ENCODE measurements at places on chromosomes 4 and X.

GRCh38 chr4:136246876-136247275, 1285.4 kb downstream of the PCDH18 start:
- DNase-seq = no peak

- DNase-seq = no peak
Observed at GRCh38 chr4:3257556-3258482, 8.9 kb downstream of the MSANTD1 start.

DNA sequence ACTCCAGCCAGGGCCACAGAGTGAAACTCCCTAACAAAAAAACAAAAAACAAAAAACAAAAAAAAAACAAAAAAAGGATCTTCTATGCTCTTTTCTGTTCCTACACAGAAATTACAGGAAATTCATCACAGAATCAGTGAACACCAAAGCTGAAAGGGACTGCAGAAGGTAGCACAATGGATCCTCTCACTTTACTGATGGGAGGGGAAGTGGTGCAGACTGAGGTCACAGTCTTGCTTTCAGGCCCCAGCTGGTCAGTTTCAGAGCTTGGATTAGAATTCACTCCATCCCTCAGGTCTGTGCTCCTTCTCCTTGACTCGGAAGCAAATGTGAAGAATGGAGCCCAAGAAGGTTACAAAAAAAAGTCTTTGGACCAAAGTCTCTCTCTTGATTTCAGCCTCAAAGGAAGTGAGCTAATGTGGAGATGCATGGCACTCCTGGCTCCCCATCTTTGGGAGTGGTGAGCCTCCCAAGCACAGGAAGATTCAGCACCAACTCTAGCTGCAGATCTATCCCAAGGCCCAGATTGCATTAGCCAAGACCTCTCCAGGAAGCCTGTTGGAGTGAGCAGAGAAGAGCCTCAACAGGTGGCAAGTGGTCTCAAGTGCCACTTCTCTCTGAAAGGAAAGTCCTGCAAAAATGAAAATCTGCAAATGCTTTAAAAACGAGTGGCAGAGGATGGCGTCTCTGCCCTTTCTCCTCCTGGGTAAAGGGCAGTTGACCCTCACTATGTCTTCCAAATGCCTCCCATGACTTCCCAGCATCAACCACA, 176.0 kb downstream of the MAML3 start:
- no peak for DNase-seq

GRCh38 chrX:151929126-151929525, 16.4 kb downstream of the MAGEA4 start:
- DNase-seq = no peak

- DNase-seq = no peak
Observed at GRCh38 chr4:110640576-110640975, 17.7 kb upstream of the PITX2 start.

- DNase-seq = peak; percentile 12
Observed at GRCh38 chr4:48779095-48779997, 733 bp downstream of the FRYL start.

DNA sequence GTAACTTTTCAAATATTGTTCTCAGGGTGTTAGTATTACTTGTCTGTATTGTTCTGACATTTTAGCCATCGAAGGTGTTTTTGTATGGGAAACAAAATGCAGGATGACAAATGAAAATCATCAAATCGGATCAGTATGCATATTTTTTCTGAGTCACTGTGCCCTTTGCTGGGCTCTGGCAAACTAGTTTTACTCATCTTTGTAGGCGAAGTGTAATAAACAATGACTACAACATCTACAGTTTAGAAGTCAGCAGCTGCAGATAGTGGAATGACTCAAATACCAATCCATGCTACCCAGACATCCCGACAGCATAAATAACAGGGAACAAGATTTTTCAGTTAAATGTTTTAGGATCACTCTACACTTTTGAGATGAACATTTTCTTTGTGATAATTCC, 557.3 kb upstream of the TENM3 start:
- no peak for DNase-seq

DNA sequence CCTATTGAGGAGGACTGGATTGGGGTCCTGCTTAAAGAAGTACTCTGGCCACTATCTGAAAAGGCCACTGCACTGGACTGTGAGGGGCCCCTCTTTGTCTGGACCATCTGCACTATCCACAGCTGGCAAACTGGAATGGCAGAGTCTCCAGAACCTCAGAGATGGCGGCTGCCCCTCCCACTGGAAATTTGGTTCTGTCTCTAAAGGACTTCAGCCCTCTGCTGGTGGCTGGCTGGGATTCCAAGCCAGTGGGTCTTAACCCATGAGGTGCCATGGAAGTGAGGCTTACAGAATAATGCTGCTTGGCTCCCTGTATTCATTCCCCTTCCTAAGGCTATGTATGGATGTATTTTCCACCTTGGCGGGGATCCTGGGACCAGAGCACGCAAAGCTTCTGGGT, 41.6 kb upstream of the CYLC1 start:
- DNase-seq = peak; percentile 21

GRCh38 chrX:4004822-4005221, 291.4 kb upstream of the PRKX start:
- no peak for DNase-seq

GRCh38 chr4:11010624-11011023, 326.1 kb upstream of the CLNK start:
- no peak for DNase-seq

DNA sequence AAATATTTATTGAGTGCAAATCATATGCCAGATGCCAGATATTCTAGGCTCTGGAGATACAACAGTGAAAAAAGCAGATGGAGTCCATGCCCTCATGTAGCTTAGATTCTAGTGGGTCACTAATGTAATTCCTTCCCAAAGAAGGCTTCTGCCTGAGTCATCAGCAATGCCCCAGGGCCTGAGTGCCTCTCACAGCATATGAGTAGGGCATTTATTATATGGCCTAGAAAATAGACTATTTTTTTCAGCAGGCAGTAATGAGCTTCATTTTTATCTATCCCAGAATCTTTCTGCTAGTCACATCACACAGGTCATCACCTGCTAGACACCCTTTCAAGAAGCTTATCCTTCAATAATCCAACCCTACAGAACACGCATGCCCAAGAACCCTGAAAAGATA, 22.3 kb downstream of the TMEM31 start:
- DNase-seq = no peak

GRCh38 chrX:119398587-119398973, 556 bp upstream of the SLC25A43 start:
- no peak for DNase-seq

DNA sequence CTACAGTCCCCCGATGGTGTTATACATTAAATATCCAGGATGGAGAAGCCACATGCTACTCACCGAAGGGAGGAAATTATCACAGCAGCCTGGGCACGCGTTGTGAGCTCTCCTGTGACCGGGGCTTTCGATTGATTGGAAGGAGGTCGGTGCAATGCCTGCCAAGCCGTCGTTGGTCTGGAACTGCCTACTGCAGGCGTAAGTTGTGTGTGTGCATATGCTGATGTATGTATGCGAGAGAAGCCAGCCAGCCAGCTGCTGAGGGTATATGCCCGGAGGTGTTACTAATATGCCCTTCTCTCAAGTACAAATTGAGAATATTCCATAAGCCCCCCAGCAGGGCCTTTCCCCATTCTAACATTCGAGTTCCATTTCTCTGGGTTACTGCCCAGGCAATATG, 18.2 kb downstream of the SRPX2 start:
- no peak for DNase-seq

DNA sequence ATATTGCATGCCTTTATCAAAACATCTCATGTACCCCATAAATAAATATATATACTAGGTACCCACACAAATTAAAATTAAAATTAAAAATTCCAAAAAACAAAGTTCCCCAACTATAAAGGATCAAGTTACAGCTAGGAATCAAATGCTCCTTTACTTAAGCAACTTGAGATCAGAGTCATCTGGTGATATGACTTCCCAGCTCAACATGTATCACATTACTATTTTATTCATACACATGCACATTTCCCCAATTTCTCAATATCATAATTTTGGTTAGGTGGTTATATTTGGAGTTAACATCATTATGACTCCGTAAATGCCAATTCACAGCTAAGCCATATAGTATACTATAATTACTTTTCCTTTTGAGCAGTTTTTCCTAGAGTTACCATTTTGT, 60.9 kb downstream of the CLOCK start:
- no peak for DNase-seq

DNA sequence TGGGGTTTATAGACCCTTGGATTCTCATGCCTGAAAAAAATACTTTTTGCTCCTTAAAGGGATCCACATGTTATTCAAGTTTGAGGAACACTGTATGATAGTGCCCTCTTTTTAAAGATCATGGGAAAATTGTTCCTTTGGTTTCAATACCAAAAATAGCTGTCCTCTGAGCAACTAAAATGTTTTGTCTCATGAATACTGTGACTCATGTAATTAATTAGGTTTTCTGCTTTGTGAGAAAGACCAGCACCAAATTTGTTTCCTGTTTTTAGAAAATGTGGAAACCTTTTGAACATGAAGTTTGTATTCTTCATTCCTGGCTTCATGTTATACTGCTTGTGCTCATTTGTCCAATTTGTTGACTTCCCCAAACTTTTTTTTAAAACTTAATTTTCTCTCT, 127.6 kb upstream of the SH3RF1 start:
- DNase-seq = no peak

GRCh38 chr4:124386648-124387047, 325.9 kb downstream of the ANKRD50 start:
- no peak for DNase-seq

DNA sequence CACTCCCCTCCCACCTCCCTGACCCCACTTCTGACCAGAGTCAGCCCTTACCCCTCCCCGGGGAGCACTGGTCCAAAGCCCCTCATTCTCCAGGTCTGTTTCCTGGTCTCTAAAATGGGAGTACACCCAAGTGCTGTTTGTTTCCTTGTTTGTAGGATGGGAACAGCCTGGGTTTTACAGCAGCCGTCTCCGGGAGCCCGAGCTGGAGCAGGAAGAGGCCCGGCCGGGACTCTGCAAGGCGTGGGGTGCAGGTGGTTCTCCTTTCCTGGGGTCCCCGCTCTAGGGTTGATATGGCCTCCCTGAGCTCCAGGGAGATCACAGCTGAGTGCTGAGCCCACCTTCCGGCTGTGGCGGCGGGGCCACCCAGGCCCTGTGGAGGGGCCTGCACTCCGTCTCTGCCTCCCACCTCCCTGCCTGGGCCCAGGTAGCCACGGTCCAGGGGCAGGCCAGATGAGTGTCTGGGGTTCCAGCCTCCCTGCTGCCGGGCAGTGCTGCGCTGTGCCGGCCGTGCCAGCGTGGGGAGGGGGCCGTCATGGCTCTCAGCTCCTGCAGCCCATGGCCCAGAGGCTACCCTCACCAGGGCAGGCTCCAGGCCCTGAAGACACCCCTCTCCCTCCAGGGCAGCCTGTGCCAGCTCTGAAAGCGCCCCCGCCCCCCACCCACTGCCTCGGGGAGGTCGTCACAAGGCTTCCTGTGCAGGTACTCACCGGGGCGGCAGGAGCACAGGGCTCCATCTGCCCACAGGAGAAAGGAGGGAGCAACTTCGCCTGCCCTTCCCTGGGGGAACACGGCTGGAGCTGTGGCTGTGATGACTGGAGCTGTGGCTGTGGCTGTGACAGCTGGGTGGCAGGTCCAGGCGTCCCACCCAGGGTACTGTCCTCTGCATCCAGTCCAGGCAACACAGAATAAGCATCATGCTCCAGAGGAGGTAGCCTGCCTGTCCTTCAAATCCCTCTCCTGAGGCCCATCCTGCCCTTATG, 98.8 kb downstream of the ADRA2C start:
- no peak for DNase-seq

DNA sequence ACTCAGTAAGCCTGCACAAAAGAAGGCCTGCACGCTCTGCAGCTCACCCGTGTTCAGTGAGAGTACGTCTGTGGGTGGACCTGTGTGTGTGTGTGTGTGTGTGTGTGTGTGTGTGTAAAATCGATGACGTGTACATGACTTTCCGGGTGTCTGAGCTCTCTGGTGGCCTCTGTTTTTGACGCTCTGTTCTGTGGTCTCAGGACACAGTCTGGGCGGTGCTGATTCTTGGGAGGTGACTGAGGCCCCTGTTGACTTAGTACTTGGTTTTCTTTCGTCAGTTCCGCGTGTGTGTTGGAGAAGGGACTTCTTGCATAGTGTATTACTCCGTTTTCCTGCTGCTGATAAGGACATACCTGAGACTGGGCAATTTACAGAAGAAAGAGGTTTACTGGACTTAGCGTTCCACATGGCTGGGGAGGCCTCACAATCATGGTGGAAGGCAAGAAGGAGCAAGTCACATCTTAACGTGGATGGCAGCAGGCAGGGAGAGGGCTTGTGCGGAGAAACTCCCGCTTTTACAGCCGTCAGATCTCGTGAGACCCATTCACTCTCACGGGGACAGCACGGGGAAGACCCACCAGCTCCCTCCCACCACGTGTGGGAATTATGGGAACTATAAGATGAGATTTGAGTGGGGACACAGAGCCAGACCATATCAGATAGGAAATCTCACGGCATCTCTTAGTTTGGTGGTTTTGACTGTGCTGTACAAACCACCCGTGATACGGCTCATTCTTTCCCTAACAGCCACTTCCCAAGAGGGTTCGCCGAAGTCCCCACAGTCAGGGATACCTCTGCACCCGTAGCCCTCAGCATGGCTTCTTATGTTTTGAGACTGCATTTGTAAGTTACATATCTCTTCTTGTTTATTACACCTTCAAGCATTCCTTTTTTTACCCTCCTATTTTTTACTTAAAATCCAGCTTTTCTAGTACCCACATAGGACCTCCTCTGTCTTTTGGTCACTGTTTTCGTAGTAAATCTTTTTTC, 24.5 kb downstream of the UVSSA start:
- DNase-seq = no peak

DNA sequence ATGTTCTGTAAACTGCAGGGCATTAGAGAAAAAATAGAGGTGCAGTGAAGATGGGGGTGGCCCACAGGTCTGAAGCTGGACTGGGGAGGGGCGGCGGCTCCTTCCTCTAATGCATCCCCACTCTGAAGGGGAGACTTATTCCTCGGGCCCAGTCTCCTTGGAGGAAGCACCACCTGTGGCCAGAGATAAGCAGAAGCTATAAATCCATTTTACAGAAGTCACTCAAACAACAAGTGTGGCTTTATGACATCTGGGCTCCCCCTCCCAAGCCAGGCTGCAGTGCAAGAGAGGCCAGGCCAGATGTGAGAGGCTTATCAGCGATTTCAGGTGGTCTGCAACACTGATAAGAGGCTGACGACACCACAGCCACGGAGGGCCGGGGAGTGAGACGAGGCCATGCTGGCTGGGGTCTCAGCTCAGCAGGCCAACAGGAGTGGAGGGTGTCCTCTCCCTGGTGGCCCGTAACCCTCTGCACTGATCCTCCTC, 15.8 kb downstream of the CYTL1 start:
- DNase-seq = no peak

- DNase-seq = no peak
Observed at GRCh38 chrX:73766431-73766795, 203.4 kb downstream of the CHIC1 start.

DNA sequence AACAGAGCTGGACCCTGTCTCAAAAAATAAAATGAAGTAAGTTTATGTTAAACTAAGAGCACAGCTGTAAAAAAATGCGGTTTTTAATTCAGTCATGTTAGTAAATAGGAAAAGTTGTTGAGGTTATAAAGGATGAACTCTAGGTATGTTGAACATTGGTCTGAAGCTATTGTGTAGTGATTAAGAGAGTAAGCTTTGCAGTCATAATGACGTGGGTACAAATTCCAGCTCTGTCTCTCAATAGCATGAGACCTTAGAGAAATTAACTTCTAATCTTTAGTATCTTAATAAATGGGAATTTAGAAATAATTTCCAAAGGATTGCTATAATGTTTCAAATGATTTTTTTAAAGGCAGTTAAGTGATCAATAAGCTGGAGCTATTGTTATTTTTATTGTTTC, 2.9 kb upstream of the YTHDC1 start:
- no peak for DNase-seq

GRCh38 chrX:133594156-133594555, 178.9 kb upstream of the GPC4 start:
- no peak for DNase-seq
